ENCODE measurements at places on chromosomes 7 and 10.

DNA sequence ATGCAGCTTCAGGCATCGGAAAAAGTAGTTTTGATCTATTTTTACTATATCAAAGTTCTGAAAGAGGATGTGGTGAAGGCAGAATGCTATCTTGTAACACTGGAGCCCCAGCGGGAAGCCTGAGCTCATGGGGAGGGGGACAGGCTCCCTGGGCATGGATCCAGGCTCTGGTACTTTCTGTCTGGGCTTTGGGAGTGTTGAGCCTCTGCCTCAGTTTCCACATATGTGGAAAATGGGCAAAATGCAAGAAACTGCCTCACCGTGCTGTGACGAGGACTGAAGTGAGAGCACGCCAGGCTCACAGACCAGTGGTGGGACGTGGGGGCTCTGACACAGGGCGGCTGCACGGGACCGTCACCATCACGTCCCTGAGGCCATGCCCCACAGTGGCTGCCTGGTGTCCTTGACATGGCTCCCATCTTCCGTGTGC, 182.9 kb upstream of the SHH start:
- no peak for DNase-seq

DNA sequence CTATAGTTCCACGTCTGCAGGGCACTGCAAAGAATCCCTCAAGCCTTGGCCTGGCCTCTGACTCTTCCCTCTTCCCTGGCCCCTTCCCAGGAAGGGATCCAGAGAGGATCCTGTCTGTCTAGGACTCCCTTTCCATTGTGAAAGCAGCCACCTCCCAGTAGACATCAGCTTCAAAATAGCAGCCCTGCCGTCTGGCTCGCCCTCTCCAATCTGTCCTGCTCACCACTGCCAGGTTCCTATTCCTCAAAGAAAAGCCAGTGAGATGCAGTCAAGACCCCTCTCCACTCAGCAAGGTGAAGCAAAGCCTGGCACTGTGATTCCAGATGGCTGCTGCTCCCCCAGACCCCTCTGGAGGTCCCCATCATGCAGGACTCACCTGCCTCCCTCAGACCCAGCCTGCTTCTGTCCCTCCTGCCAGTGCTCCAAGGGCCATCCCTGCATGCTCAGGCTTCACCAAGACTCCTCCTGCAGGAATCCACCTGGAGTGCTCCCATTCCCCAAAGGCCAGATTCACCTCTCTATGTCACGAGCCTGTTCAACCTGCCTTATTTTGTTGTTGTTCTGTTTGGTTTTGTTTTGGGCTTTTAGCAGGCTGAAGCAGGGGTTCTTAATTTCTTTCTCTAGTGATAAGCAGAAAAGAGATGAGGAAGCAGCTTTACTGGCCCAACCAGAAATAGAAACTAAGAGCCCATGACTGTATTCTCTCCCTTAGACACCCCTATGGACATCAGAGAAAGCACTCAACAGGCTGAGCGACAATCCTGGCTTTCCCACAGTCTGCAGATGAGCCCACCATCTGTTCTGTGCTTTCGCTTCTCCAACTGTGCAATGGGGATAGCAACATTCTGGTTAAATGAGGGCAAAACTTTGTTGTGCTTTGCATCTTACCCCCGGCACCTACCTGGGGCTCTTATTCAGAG, 305.1 kb downstream of the GRID1 start:
- no peak for DNase-seq

DNA sequence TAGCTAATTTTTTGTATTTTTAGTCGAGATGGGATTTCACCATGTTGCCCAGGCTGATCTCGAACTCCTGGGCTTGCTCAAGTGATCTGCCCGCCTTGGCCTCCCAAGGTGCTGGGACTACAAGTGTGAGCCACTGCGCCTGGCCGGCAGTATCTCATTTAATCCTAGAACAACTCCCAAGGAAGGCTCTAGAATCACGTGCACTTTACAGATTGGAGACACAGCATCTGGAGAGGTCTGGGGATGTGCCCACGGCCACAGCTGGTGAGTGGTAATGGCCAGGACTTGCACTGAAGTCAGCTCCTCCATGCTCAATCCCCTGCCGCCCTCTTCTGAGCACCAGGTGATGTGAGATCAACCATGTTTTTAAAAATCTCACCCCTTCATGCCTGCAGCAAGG, 43.1 kb downstream of the CARD11 start:
- no peak for DNase-seq

DNA sequence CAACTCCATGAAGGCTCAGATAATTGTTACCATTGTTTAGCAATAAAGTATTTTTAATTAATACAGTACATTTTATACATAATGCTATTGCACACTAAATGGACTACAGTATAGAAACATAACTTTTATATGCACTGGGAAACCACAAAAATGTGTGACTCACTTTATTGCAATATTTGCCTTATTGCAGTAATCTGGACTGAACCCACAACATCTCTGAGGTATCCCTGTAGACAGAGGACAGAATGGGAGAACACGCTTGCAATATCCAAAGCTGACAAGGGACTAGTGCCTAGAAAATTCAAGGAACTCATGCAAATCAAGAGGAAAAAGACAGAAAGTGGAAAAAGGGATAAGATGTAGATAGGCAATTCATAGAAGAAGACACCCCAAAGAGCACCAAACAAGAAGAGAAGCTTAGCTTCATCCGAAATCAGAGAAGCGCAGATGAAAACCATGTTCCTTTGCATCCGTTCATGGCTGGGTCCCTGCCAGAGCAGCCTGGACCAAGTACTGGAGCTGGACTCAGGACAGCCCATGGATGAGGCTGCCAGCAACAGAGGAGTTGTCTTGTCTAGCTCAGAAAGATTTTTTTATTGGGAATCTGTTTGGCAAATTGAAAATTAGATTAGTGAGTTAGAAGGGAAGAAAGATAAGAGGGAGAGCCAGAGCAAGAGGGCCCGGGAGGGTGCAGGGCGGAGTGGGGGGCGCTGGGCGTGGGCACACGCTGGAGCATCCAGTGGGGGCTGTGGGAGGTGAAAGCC, 16.0 kb upstream of the GALNTL5 start:
- no peak for DNase-seq

GRCh38 chr10:57168611-57169240, 807.7 kb upstream of the ZWINT start:
- no peak for DNase-seq

DNA sequence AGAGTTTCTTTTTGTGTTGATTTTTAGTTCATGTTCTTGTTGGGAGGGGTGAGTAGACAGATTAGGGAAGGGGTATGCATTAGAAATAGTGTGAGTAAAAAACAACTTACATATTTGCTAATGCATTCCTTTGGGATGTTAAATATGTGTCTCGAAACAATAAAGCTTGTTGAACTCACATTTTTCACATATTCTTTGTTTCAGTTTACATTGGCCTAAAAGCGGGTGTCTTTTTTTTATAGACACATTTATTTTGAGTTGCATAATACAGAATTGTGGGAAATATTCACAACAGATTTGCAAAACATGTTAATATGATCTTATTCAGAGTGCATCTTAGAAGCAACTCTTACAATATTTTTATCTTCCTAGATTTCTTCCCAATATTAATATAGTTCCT, 337.5 kb upstream of the CNTNAP2 start:
- DNase-seq = no peak

DNA sequence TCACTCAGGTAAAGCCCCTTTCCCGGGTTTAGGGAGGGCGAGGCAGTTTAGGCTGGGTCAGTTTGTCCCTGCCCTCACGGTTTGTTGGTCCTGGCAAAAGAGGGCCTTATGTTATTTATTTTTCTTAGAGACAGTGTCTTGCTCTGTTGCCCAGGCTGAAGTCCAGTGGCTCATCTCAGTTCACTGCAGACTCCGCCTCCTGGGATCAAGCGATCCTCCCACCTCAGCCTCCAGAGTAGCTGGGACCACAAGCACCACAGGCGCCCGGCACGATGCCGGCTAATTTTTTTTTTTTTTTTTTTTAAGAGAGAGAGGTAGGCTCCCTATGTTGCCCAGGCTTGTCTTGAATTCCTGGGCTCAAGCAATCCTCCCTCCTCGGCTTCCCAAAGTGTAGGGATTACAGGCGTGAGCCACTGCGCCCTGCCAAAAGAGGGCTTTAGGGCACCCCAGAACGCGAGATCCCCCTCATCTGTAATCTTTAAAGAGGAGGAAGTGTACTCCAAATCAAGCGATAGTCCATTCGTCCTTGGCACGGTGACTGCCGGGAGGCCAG, 626 bp upstream of the BMS1 start:
- DNase-seq = no peak

DNA sequence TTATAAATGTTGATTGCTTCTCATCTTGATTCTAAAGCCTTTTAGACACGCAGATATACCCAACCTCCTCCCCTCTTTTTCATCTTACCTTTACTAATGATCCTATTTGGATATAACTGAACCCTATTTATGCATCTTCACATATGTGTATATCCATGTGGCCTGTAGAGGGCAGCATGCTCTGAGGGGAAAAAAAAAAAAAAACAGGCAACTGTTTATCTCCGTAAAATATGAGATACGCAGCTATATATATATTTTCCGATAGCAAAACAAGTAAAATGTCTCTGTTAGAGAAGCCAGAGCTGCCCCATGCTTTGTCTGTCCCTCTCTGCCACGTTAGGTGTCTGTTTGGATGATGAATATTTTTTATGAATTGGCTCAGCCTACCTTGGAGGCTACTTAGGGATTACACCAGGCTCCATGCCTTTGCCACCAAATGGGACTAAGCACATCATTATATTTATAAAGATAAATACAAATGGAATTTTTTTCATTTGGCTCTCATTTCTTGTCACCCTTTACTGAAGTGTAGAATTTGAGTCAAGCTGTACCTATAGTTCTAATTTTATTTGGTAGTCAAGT, 174.8 kb upstream of the FZD1 start:
- no peak for DNase-seq

- peak; percentile 4 for DNase-seq
Measured at GRCh38 chr10:16436367-16436757, 448 bp upstream of the PTER start.

DNA sequence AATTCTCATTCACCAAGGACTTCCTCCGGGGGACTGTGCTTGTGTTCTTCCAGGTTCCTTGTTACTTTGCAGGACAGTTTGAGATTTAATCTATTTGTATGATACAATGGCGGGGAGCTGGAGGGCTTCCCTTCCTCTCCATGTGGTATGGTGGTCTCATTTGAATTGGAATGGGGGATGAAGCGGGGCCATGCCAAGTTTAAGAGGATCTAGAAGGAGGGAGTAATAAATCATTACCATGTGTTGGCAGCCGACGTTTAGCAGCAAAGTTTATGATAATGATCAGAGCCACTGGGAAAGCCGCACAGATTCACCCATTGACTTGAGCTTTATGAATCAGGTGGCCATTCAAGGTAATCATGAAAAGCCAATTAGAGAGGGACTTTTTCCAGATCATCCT, 355.1 kb upstream of the MGMT start:
- DNase-seq = no peak

DNA sequence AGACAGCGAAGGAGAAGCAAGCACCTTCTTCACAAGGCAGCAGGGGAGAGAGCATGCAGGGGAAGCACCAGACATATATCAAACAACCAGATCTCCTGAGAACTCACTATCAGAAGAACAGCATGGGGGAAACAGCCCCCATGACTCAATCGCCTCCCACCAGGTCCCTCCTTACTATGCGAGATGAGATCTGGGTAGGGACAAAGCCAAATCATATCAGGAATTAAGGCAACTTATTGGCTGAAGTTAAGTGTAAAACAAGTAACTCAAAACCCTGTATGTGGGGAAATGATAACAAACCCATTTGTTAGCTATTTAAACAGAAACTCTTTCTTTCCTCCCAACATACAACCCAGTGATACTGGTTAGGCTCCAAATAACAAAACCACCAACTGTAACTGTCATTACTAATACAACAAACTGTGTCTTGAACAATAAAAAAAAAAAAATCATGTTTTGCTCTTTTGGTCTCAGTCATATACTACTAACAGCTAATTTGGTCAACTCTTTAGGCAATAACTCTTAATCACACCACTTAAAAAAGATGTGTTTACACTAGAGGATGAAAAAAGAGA, 57.8 kb downstream of the MINDY3 start:
- no peak for DNase-seq

- DNase-seq = no peak
Measured at GRCh38 chr10:132721725-132722124, 64.2 kb downstream of the NKX6-2 start.

- DNase-seq = no peak
Measured at GRCh38 chr10:130745251-130745650, 566.3 kb downstream of the TCERG1L start.

DNA sequence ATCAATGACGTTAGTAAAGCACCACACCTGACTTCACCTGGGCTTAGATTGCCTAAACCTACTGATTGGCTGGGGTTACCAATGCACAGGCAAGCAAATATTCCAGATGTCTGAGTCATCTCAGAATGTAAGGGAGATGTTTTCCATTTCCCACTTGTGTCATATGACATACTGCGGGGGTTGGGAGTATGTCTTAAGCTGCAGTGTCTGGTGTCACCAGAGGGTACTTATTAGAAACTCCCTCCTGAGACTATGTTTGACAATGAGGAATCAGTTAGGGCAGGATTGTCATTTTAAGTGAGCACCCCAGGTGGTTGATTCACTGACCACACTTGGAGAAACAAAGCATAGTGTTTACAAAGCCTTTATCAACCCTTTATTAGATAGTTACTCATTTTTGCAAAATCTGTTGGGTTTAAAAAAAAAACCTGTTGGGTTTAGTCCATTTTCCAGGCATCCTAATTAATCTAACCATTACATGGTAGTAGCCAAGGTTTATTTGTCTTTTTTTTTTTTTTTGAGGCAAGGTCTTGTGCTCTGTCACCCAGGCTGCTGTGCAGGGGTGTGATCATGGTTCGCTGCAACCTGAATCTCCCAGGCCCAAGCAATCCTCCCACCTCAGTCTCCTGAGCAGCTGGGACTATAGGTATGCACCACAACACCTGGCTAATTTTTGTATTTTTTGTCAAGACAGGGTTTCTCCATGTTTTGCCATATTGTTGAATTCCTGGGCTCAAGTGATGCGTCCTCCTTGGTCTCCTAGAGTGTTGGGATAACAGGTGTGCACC, 72.5 kb downstream of the CDK6 start:
- no peak for DNase-seq

DNA sequence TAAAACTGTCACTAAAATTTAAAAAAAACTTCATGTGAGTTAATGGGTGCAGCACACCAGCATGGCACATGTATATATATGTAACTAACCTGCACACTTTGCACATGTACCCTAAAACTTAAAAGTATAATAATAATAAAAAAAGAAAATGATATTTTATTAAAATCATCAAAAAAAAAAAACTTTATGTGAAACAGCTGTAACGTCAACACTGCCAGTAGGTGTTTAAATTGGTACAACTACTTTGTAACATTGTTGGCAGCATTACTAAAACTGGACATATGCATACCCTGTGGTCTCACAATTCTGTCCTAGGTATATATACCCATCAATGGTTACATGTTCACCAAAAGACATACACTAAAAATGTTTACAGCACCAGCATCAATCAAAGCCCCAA, 82.1 kb downstream of the NDUFB2 start:
- DNase-seq = no peak

GRCh38 chr10:60578217-60578616, 188.5 kb upstream of the ANK3 start:
- DNase-seq = no peak

GRCh38 chr7:115634633-115635032, 395.9 kb downstream of the TFEC start:
- no peak for DNase-seq
